Spleen (tissue), 13 donors: ENCODE measurements at places on chromosomes 3 and 15. TPM values are rescaled to one million over a fixed set of nuclear protein-coding genes. Genes with fewer than 3 reads are reported as not detected.
A peak's percentile ranks its signal among the peaks of the same experiment; 100 is the strongest.

The SERPINI1 gene
- 12.6 TPM for total RNA-seq

The IL12A gene
- total RNA-seq, result 9.1 TPM

GRCh38 chr15:78811124-78811824, at the start of gene ADAMTS7:
Gene ADAMTS7, minus strand, starts transcription at chr15:78811464. Its CDS starts 244 bp downstream, at chr15:78811220.
- DNase-seq, result peak; percentile 88

GRCh38 chr3:127590282-127590592, 296 bp downstream of the TPRA1 start:
- DNase-seq, result no peak

The ACKR4 gene
- total RNA-seq, result 1.6 TPM

GRCh38 chr15:56028430-56028829, 35.0 kb upstream of the NEDD4 start:
- DNase-seq, result no peak

The HCN4 gene
- total RNA-seq, result not detected

The AADAC gene
- not detected for total RNA-seq

DNA sequence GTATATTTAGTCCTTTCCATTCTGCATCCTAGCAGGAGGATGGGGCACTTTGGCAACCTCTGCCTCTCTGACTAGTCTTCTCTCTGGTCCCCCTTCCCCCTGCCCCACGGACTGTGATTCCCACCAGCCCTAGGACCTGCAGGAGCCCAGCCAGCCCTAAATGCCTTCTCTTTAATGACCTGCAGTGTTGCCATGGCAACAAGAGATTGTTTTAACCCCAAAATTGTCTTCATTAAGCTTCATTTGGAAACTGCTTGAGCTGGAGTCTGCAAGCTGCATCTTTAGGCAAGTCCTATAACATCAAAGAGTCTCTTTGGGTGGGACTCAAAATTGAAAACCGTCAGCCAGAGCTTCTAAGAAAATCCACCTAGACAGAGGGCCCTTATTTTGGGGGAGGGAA, 59.7 kb upstream of the ANKRD34C start:
- no peak for DNase-seq

DNA sequence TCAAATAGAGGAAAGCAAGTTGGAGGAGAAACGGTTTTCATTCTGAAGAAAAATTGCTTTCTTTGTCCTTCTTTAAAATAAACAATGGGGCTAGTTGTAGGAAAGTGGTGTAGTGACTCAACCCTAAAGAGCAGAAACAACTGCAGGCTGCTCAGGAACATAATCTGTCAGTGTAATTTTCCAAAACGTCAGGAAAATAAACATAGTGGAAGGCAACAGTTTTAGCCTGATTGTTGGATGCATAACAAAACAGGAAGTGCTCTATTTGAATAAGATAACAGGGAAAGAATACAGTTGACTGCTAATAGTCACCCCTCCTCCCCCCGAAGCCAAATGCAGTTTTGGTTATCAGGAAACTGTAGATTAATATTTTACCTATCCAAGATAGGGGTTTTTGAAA, 167.6 kb downstream of the ECT2 start:
- no peak for DNase-seq

GRCh38 chr3:148551767-148552260, 145.9 kb upstream of the AGTR1 start:
- no peak for DNase-seq

DNA sequence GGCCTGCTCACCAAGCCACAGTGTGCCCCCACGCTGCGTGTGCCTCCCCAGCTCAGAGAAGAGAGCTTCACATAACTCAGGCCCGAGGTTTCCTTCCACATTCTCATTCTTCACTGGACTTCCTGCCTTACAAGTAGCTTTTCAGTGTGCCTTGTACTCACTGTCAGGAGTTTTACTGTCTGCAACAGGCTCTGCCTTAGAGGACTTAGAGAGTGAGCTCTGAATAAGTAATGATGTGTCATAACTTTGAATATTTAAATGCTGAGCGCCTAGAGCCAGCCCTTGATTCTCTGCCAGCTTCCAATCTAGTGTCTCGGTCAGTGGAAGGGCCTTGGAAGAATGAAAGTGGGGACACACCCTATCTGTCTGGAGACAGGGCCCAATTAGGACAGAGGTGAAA, 41.8 kb downstream of the ITGB5 start:
- DNase-seq, result peak; percentile 25

The TLNRD1 gene
- total RNA-seq, result 53.3 TPM

The ADCY5 gene
- 9.5 TPM for total RNA-seq

The TRIM59 gene
- 19.5 TPM for total RNA-seq

DNA sequence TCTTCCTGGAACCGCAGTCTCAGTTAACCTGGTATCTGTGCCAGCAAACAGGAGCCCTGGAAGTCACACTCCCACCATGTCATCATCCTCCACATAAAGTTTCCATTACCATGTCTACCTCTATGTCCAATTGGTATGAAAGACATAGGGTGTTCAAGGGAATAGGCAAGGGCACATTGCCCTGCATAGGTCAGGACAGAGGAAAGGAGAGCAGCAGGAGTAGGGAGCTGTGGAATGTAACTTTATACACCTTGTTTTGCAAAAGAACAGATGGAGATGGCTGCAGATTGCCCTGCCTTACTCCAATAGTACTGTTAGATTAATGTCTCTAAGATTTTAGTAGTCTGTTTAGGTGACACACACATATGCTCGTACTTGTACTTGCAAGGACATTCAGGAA, 1056.4 kb downstream of the NTRK3 start:
- no peak for DNase-seq

- DNase-seq, result peak; percentile 50
Measured at GRCh38 chr15:101119181-101119580, 132.7 kb downstream of the CHSY1 start.

The CDC25A gene
- total RNA-seq, result 3.3 TPM

DNA sequence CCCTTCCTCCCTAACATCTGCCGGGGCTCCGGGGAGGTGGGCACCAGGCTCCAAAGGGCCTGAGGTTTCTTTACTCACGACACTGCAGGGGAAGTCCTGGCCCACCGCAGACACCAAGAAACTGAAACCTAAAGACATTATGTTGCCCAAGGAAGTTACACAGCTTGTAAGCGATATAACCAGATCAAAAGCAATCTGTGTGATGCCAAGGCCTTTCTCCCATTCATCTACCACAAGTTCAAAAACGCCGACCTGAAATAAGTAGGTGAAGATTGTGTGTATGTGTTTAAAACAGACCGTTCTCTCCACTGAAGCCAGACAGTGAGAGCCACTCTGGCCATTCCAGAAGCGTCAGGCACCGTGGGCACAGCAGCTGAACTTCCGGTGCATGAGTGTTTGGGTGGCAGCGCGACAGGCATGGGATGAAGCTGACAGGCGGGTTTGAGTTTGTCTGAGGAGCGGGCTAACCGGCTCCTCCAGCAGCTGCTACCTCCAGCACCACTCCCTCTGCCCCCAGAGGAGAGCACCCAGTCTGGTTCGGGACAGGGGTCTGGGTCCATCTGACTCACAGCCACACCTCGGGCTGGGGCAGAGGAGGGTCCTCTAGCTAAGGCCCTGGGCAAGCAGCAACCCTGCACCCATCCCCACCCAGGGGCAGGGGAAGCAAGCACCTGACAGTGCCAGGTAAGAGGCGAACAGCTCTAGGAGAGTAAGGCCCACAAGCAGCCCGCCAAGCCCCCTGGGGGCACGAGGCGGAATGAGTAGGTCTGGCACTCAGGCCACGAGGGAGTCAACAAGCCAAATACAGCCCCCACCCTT, 1.3 kb downstream of the TNK2 start:
- peak; percentile 91 for DNase-seq

DNA sequence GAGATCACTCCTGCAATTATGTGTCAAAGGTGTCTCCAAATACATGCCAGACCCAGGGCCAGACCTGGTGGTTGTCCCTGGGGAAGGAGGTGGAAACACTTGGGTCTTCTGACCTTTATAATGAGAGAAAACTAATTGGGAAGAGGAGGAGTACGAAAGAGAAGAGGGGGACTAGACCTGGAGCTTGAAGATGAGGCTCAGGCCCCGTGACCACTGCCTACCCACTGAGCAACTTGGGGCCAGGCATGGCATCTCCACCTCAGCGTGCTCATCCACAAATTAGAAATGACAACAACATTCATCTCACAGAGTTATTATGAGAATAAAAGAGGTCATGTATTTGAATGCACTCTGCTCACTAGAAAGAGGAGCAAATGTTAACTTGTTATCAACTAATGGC, 19.4 kb upstream of the SPTBN5 start:
- no peak for DNase-seq
